ENCODE measurements at places on chromosomes 6 and 20.

- DNase-seq: no peak
Measured at GRCh38 chr6:131023834-131024504, 39.1 kb downstream of the EPB41L2 start.

- no peak for DNase-seq
Measured at GRCh38 chr6:167807756-167808155, 19.0 kb upstream of the AFDN start.

- DNase-seq: no peak
Measured at GRCh38 chr6:169269180-169270076, 15.8 kb upstream of the THBS2 start.

DNA sequence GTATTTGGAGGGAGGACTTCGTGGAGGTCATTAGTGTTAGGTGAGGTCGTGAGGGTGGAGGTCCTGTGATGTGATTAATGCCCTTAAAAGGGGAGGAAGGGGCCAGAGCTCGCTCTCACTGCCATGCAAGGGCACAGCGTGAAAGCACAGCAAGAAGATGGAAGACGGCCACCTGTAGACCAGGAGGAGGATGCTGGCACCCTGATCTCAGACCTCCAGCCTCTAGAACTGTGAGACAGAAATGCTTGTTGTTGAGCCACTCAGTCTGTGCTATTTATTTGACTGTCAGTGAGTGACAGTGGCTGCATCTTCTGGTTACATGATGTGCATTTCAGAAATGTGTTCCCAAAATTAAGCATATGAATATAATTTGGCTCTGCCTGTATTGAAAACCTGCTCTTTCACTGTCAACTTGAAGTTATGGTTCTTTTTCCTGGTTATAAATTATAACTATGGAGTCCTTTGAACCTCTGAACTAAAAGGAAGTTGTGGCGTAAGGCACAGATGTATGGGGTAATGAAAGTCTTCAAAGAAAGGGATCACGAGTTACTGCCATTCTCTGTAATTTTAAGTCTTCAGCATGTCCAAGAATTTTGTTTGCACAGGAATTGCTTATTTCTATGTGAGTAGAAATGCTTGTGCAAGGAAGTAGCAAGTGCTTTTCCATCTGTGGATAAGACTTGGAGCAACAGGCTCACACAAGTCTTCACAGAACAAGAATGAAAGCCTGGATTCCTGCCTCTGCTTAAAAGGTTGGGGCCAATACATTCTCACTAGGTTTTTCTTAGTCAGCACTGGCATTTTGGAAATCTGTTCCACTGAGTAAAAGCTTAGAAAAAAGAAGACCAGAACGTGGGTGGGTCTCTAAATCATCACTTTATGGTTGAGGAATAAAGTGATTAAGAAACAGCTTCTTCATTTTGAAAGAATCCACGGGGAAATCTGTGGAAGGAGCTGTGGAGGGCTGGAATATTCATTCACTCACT is 10.3 kb downstream of the PPP1R14C start:
- DNase-seq: no peak

- DNase-seq: no peak
Measured at GRCh38 chr6:16690608-16691142, 70.6 kb downstream of the ATXN1 start.

DNA sequence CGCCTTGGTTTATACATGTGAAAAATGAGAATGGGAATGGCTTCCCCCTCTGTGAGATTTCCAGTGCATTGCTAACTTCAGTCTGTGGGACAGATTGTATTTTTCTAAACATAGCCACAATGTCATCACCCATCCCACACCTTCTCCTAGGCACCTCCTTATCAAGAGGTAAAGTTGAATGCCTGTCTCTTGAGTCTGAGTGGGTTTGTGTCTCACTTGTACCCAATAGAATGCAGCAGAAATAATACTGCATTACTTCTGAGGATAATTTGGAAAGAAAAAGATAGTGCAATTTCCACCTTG is 27.9 kb downstream of the RIN2 start:
- DNase-seq: no peak

- DNase-seq: peak; percentile 35
Measured at GRCh38 chr6:1686117-1687098, 76.7 kb downstream of the FOXC1 start.

DNA sequence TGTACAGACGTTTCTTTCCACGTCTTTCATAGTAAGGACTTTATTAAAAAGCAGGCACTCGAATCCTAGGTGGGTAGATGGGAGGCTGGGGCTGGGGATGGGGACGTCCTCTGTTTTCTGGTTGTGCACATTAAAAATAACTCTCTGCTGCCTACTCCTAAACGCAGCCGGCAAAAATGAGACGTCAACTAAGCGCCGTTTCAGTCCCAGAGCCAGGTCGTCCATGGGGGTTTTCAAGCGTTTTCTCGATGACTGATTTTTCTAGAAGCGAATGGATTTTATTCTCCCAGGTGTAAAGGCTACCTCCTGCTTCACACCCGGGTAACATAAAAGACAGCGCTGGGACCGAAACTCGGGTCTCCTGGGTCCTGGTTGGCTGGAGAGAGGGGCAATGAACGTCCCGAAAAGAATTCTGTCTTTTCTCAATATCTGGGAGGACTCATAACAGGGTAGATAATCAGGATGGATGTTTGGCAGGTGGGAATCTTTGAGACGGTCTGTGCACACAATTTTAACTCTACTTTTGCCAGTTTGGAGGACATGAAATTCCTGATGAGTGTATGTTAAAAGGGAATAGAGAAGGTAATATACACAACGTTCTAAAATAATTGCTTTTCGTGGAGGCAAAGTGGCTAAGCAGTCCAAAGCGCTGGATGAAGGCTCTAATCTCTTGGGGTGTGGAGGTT is 25.2 kb downstream of the GPX6 start:
- DNase-seq: no peak

DNA sequence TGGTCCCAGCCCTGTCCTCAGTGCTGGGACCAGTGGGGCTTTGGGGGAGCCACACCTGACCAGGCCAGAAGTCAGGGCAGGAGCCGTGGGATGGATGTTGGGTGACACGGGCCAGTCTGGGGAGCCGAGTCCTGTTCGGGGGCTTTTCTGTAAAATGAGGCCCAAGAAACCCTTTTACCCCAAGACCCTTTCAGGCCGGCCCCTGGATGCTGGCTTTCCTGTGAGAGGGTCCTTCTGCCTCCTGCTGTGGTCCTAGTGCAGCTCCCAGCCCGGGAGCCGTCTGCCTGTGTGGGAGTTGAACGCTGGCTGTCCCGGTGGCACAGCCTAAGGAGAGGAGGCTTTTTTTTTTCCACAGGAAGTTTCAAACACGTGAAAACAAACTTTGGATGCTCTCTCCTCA is 123.2 kb downstream of the TMEM242 start:
- DNase-seq: no peak

- peak; percentile 34 for DNase-seq
Measured at GRCh38 chr6:130366107-130367005, 539 bp downstream of the TMEM200A start.

GRCh38 chr6:169159331-169159730 is 94.3 kb downstream of the THBS2 start:
- DNase-seq: no peak

DNA sequence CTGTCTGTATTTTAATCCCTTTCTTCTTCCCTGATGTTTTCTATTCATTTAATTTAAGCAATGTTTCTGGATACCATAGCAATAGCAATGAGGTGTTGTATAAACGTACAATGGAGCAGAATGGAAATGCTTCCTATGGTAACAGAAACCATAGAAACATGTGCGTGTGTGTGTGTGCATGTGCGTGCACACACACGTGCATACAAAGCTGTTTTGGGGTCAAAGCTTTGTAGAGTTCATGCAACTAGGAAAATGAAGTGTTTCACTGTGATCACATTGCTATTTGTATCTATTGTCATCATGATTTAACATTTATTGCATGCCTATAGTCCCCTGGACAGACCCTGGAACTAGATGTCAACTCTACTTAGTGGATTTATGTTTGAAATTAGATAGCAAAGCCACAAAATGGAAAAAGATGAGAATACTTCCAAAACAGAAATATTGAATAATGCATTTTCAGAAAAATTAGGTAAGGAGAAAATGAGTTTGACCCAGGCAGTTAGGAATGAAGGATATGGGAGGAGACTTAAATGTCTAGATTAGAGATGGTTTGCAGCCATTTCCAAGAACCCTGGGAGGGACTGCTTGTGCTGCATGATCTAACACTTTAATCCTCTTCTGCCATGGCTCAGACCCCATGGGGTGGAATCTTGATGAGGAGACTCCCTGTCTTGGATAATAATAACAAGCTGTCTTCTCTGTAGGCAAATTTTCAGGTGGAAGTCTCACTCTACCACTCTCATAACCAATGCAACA is 124.4 kb downstream of the TRMT11 start:
- no peak for DNase-seq

DNA sequence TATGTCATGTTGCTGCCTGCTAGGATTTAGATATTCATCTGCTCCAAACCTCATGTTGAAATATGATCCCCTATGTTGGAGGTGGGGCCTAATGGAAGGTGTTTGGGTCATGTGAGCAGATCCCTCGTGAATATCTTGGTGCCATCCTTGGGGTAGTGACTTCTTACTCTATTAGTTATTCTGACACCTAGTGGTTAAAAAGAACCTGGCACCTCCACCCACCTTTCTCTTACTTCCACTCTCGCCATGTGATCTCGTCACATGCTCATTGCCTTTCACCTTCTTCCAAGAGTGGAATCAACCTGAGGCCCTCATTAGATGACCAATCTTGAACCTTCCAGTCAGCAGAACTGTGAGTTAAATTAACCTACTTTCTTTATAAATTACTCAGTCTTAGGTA is 549.4 kb upstream of the SYNCRIP start:
- no peak for DNase-seq

- no peak for DNase-seq
Measured at GRCh38 chr6:139903411-139904157, 529.1 kb upstream of the CITED2 start.

- no peak for DNase-seq
Measured at GRCh38 chr6:12602342-12602741, 114.2 kb upstream of the PHACTR1 start.

DNA sequence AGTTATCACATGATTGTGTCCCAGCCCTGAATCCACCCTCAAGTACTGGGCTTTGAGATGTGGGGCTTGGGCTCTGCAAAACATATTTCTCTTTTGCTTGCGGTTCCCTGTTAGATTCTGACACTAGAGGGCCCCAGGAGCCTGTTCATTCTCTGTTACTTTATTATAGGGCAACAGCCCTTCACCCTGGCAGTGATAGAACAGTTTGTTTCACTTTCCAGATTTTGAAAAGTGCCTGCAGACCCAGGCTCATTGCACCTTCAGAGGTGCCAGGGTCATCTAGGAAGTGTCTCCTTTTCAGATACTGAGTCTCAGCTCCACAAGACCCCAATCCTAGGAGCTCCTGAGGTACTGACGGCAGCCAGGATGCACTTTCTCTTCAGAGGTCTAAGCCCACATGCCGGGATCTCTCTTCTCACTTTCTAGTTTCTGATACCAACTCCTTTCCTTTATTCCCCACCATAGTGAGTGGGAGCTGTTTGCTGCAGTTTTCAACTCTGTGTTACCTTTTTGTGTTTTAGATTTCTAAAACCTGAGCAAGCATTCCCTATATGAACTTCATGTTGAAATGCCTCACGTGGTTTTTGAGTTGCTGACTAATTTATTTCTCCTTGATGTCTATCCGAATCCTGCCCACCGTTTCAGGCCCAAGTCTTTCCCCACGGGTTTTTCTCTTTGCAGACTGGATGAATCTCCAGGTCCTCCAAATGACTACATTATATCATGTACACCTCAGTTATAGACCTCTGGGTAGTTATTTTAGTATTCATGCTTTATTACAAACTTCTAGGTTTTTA is 10.9 kb downstream of the ABT1 start:
- peak; percentile 72 for DNase-seq
